ENCODE measurements at places on chromosomes 2 and 18.

GRCh38 chr2:239537633-239538356 is 137.0 kb upstream of the HDAC4 start:
- DNase-seq, result no peak

DNA sequence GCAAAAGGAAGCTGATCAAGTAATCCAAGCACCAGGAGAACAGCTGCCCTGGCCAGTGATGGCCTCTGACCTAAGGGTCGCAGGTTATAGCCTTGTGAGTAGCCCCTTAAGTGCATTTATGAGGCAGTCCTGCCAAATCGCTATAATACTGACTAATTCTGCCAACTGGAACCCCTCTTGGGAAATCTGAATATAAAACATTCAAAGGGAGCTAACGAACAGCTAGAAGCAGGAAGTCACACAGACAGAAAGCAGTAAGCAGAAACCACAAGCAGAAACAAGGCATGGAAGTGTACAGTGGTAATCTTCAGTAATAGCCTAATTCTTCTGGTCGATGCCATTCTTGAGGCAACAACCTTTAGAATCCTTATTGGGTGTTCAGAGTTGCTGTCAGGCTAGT is 521.3 kb downstream of the METTL4 start:
- peak; percentile 65 for DNase-seq

DNA sequence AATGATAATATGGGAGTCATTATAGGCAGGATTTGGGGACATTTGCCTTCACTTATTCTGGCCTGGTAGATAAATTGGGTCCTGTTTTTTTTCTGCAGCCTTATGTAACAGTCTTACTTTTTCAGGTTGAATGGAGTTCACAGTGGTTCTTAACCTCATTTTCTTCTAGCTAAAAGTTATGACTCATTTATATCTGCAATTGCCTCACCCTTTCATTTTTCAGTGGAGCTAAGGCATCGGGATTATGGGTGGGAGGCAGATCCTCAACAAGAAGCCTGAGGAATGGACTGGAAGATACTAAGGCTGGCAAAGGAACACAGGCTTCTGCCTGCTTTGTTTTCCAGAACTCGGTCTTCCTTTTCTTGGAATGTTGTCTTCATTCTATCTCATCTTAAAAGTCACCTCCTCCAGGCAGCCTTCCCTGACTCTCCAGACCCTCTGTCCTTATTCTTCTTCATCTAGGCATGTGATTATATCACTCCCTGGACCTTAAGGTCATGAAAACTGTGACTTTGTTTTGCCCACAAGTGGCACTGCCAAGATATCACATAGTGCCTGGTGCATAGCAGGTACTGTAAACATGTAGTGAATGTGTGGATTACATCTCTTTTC is 41.0 kb upstream of the ACSL3 start:
- DNase-seq, result peak; percentile 43

DNA sequence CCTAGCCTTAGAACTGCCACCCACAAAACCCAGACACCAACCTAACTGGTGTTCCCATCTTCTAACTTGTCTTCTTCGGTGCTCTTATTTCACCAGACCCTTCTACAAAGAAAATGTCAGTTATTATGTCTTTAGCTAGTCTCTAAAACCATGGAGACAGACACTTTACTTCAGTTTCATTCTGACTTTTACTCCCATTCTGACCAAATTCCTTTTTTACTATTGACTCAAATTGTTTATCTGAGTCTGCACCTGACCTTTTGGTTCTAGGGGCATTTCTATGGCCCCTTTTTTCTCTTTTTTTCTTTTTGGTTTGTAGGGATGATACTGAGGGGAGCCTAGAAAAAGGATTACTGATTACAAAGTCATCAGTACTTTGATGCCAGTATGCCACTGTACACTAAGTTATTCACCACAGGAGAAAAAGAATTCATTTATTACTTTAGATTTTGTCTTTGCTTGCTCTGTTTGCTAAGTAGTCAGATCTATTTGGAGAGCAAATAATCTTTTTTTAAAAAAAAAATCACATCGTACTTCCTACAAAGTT is 6.8 kb upstream of the SLC1A4 start:
- no peak for DNase-seq

DNA sequence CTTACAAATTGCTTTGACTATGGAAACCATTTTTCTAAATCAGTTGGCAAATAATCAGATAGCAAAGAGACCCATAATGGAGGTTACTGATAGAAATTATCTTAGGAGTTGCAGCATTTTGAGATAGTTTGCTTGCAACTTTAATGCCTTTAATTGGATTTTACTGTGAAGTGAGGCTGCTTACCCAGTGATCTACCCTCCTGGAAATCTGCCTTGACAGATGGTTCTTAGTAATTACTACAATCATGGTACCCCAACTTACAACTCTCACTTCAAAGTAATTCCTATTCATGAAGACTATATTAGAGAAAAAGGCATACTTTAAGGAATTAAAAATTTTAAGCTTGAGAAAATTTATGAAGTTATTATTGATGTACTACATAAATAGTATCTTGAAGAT is 1288.6 kb upstream of the CDH2 start:
- no peak for DNase-seq

- no peak for DNase-seq
These were observed 24.1 kb downstream of the GLI2 start for GRCh38 chr2:120759543-120760331.

GRCh38 chr2:171393487-171393886 is 40.3 kb downstream of the METTL8 start:
- no peak for DNase-seq

GRCh38 chr2:240310645-240311044 is 124.8 kb upstream of the GPC1 start:
- DNase-seq, result no peak

DNA sequence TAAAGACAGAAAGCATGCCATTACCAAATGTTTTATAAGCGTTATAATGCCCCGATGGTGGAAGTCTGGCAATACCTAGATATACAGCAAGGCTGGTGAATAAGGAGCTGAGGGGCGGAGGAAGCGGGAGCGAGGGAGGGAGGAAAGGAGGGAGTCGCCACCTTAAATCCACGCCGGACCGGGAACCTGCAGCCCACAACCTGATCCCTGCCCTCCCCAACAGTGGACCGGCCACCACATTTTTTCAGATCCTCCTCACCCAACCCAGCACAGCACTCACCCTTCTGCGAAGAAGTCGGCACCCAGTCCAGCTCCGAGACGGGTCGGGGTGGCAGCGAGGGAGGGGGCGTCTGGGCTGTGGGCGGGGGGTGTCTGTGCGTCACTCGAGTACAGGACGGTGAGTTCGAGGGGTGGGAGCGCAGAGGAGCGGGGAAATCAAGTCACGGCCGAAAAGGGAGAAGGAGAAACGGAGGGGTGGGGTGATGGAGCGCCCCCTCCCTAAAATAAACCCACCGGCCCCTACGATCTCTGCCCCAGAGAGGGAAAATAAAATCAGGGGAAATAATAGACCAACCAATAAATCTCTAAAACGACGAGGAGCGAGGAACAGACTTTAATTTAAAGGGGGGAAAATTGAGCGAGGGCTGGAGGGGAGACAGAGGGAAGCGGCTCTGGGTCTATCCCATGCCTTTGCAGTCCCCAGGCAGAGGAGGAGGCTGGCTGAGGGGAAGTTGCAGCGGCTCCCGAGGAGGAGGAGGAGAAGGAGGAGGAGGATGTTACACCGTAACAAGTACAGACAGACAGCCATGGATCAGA is 96.5 kb upstream of the SERTAD2 start:
- DNase-seq, result peak; percentile 61

- DNase-seq, result no peak
These were observed 184.7 kb downstream of the GFPT1 start for GRCh38 chr2:69202327-69202726.

DNA sequence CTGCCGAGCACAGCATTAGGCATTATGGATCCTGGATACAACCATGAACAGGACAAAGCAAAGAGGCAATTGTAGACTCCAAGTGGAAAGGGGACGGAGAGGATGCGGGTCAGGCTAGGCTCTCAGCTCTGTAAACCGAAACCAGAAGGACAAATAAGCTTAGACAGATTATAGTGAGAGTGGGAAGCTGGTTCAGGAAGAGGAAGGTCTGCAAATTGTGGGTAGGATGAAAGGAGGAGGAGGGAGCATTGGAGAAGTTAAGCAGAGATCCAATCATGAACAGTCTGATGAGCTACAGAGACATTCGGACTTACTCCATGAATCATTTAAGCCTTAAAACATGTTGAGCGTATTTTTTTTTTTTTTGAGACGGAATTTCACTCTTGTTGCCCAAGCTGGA is 3.0 kb downstream of the MSH6 start:
- no peak for DNase-seq

DNA sequence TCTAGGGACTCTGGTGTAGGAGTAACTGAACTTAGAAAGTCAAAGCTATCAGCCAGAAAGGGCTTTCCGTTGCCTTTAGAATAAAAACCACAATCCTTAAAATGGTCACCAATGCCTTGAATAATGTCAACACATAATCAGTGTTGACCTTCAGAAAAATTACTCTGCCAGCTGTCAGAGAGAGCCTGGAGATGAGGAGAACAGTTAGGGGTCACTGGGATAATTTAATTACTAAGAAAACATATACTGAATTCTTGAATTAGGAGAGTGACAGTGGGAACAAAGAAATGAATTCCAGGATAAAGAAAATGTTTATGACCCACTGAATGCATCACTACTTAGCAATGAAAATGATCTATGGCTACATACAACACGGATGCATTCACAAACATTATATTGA is 23.4 kb upstream of the UGP2 start:
- no peak for DNase-seq

DNA sequence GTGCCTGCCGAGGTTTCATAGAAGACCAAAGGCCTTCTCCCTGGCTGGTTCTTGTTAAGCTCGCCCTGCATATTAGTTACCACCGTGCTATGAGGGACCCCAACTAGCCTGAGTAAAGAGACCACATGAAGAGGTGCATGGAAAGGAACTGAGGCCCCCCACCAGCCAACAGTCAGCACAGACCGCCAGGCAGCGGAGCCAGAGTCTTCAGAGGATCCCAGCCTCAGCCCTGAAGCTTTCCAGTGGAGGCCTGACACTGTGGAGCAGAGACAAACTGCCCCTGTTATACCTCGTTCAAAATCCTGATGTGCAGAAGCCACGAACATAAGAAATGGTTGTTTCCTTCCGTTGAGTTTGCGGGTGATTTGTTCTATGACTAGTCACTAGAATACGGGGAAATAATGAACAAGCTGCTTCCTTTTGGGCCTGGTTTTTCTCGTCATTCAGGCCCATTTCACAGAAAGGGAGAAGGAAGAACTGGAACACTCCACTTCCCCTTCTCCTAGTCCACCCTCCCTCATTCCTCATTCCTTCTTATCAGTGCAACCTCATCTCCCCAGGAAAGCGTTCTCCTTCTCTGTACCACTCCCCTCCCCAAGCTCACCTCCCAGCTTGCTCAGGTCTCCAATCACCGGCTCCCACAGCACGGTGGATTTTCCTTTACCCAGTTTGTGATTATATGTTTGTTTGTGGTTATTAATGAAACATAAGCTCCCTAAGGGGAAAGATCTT is 3.0 kb upstream of the GLI2 start:
- no peak for DNase-seq

GRCh38 chr2:30339071-30339470 is 107.7 kb downstream of the LBH start:
- DNase-seq, result no peak

DNA sequence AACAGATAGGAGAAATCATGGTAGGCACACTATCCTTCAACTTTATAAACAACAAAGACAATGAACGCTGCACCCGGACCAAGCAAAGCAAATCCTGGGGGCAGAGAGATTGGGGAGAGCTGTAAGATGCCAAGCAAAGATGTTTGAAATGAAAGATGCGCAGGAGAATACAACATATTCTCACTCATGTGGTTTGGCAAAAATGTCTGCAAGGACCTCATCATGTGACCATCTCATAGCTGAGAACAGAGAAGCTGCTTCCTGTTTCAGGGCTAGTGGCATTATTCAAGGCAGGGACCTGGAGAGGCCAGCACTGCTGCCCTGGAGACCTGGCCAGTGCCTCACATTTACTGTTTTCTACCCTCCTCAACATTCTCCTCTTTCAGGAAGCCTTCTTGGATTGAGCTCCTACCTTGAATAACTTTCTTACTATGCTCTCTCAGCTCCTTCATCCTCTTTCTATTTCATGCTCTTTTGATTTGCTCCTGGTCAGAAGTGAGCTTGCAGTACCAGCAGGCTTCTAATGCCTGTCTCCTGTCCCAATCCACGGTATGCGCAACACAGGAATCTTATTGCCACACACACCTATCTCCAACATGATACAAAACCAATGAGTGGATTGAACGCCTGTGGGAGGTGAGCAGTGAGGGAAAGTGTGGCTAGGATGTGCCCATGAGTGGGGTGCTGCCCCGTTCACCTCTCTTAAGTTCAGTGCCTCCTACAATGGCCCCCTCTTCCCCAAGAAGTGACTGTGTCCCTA is 133.0 kb downstream of the CELF4 start:
- no peak for DNase-seq

GRCh38 chr18:27991391-27991790 is 185.5 kb downstream of the CDH2 start:
- no peak for DNase-seq

- DNase-seq, result no peak
These were observed 939.6 kb upstream of the CRIM1 start for GRCh38 chr2:35415942-35416341.

DNA sequence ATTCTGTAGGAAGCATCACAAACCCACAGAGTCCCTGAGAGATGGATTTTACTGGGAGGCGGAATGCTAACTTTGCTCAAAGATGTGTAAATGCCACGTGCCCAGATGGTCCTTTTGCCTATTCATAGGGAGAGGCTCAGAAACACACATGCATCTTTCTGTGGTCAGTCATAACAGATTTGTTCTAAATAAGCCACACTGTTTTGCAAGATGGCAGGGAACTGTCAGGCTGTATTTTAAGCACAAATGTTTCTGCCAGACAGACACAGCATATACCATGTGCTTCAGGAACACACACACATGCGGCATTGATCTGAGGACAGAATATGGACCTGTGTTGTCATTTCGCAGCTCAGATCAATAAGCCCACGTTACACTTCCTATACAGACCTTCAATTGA is 312.0 kb downstream of the GPD2 start:
- DNase-seq, result no peak

DNA sequence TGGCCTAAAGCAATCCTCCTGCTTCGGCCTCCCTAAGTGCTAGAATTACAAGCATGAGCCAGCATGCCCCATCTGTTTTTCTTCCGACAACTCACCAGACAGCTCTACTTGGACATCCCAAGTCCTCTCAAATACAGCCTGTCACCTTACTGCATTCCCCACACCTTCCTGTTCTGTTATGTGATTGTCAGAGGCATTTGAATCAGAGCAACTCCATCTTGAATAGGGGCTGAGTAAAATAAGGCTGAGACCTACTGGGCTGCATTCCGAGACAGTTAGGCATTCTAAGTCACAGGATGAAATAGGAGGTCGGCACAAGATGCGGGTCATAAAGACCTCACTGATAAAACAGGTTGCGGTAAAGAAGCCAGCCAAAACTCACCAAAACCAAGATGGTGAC is 17.3 kb downstream of the ACVR1 start:
- DNase-seq, result no peak
